ENCODE measurements at places on chromosomes 12 and 14.

DNA sequence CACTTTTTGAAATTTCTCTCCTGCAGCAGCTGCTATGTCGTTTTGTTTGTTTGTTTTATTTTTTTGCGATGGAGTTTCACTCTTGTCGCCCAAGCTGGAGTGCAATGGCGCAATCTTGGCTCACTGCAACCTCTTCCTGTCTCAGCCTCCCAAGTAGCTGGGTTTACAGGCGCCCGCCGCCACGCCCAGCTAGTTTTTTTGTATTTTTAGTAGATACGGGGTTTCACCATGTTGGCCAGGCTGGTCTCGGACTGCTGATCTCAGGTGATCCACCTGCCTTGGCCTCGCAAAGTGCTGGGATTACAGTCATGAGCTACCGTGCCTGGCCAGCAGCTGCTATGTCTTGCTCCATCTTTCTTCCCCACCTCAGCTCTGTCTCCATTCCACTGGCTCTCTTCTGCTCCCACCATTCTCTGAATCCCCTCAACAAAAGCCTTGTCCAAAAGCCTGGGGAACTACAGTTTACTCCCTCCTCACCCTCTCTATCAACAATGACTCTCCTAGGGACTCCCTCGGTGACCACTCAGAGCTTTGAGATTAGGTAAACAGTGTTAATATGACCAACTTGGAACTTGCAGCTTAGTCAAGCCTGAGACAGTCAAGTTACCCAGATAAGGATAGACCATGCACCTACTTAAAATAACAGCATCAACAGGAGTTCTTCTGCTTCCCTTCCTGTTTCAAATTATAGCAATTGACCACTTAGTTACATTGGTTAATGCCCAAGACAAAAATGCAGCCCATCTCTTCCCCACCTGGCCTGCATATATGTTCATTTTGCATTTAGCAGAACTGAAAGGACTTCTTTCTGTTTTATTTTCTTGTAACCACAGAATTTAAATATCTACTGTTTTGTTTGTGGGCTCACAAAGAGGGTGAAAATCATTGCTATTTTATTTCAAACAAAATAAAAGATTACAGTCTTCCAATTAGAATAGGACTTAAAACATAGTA, 189.0 kb upstream of the AMIGO2 start:
- no peak for DNase-seq

- no peak for DNase-seq
Observed at GRCh38 chr14:65361920-65362319, 50.6 kb upstream of the FUT8 start.

GRCh38 chr12:54725233-54725843, 77.2 kb upstream of the DCD start:
- no peak for DNase-seq

- no peak for DNase-seq
Observed at GRCh38 chr14:26925876-26926584, 328.2 kb upstream of the NOVA1 start.

GRCh38 chr14:104706733-104707607, 17.1 kb upstream of the ADSS1 start:
- no peak for DNase-seq

- no peak for DNase-seq
Observed at GRCh38 chr12:116455540-116456329, 103.4 kb upstream of the MAP1LC3B2 start.

GRCh38 chr14:99990268-99991170, 74.7 kb upstream of the EVL start:
- no peak for DNase-seq

All from stimulated activated CD8-positive, alpha-beta memory T cell treated with anti-CD3 and anti-CD28 coated beads, Interleukin-15, amount 100 ng/mL, for 1 hour (primary cell).